ENCODE measurements at places on chromosomes 16 and 17.

GRCh38 chr17:6930749-6931148 is 65.1 kb upstream of the ALOX12 start:
- no peak for DNase-seq

GRCh38 chr17:74141612-74142011 is 61.9 kb upstream of the RPL38 start:
- DNase-seq = no peak

DNA sequence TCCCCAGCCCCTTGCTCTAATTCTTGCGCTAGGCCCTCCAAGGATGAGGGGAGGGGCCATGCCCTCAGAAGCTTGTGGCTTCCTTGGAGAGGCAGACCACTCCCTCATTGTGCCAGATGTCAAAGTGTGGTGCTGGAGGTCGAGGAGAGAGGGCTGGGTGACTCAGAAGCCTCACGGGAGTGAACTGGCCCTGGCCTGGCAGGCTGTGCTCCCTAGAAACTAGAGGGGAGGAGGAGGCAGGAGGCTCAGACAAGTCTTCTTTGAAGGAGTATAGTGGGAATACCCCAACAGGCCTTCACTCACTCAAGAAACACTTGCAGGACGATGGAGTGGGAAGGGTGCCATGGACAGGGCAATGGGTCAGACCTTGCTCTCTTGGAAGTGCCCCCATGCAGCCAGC is 18.5 kb downstream of the ANKRD40 start:
- no peak for DNase-seq

DNA sequence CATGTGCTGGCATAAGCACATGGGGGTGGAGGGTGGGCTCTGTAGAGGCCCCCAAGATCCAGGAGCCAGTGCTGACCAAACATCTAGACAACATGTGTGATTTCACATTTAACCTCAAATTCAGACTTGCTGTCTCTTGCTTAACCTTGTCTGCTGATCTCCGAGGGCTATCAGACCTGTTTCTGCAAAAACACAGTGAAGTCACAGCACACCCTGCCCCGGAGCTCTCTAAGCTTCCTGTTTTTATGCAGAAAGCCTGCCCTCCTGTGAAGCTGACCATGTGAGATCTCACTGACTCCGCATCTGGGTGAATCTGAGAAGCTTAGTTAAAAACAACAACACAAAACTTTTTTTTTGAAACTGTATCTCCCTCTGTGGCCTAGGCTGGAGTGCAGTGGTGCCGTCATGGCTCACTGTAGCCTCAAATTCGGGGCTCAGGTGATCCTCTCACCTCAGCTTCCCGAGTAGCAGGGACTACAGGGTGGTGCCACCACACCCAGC is 6.6 kb upstream of the DPEP2 start:
- no peak for DNase-seq

DNA sequence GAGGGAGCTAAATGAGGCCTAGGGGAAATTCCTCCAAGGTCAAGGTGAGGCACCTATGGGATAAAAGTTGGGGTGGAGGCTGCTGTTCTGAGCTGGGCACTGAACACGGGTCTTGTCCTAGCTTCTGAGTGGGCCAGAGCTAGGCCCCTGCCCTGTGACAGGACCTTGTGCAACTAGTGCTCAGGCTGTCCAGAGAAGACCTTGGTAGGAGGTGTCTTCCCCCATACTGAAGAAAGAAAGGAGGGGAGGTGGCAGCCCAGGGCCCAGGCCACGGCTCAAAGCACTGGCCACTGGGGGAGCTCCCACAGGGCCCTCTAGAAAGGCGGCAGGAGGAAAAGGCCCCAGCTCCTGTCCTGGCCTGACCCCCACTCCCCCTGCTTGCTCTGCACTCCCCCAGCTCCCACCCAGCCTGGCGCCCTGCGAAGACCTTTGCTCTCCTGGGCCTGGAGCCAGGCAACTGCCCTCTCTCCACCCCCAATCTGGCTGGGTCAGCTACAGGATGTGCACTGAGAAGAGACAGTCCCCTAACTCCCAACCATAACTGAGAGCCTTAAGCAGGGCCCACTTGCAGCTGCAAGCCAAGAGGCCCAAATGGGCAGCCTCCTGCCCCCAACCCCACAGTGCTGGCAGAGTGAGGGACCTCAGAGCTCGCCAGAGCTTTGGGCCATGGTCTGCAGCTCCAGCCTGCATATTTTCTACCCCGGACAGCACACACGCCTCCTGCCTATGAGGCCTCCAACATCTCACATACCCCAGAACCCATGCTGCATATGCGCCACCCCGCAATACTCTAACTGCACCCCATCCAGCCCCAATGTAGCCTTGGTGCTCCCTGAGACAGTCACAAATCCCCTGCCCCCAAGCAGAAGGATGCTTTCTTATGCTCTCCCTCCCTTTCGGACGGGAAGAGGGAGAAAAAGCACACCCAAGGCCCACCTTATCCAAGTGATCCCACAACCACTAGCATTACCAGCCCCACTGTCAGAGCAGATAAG is 15.3 kb downstream of the HSD11B2 start:
- no peak for DNase-seq

- peak; percentile 59 for DNase-seq
Measured at GRCh38 chr17:2107506-2107905, 52.6 kb downstream of the HIC1 start.

DNA sequence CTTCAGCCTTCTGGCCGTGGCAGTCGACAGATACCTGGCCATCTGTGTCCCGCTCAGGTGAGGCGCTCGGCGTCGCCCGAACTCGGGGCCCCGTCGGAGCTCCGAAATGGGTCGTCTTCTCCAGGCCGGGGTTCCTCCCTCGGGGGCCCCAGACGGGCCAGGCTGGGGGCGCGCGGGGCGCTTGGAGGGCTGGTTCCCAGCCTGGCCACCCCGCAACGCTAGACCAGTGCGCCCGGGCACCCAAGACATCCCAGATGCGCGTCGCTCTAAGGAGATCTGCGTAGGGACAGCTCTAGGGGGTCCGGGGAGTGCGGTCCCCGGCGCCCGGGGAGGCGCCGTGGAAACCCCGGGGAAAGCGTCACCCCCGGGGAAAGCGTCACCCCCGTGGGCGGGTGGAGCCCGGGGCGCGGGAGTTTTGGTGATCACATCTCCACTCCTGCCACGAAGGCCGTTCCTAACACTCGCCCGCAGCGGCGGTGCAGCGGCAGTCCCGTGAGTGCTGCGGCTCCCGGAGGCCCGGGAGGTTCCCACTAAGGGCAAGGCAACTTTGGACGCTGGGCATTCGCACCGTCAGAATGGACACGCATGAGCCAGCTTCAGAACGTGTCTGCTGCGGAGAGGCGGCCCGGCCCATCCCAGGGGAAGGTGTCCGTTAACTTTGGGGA is 729 bp downstream of the ADORA2B start:
- DNase-seq = no peak

DNA sequence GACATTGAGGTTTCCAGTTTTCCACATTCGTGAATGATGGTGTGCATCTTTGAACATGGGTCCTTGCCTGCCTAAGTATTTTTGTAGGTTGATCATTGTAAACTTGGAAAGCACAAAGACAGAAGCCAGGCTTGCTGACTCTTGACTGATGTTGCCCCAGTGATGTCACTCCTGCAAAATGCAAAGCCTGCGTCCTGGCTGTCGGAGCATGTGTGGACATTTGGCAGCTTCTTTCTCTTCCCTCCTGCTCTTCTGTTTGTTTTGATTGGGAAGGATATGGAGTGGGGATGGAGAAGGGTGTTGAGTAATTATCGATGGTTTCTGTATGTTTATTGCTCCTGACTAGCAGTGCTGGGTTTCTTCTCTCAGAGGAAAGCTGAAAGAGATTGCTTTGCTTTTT is 3.2 kb downstream of the NDE1 start:
- peak; percentile 40 for DNase-seq

GRCh38 chr17:19750020-19750572 is 2.0 kb upstream of the ALDH3A1 start:
- DNase-seq = no peak

GRCh38 chr17:47829870-47830269 is 1.5 kb downstream of the MRPL10 start:
- DNase-seq = no peak

DNA sequence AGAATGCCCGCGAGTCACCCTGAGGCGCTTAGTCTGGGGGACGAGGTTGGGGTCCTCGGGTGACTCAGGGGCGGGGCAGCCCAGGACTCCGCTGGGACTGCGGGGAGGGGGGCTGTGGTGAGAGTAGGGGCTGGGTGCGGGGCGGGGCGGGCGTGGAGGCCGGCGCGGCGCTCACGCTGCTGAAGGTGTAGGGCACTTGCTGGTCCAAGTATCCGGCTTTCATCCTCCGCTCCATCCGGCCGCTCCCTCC is 832 bp downstream of the ETV4 start:
- DNase-seq = no peak
